ENCODE measurements at places on chromosomes 11 and 22.

GRCh38 chr11:116710001-116710674, 62.6 kb downstream of the BUD13 start:
- no peak for DNase-seq

DNA sequence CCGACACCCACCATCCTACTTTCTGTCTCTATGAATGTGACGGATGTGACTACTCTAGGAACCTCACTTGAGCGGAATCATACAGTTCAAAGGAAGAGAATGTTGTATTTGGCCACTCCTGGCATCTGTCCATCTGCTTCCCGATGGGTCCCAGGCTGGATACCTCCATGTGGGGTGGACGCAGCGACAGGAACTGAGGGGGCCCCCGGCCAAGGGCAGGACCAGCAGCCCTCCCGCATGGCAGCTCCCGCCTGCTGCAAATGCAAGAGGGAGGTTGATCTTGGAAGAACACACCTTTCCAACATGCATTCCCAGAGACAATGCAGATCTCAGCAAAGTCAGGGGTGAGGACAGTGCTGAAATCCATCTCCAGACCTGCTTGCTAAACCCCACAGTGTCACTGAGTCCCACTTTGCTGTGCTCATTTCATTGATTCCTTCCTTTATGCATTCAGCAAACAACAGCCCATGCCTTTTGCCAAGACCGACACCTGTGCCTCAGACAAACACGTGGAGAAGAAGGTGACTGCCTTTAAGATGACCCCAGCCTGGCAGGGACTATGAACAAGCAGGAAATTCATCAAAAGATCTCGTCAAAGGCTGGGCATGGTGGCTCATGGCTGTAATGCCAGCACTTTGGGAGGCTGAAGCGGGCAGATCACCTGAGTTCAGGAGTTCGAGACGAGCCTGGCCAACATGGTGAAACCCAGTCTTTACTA, 246.2 kb downstream of the CTTN start:
- DNase-seq, result no peak

DNA sequence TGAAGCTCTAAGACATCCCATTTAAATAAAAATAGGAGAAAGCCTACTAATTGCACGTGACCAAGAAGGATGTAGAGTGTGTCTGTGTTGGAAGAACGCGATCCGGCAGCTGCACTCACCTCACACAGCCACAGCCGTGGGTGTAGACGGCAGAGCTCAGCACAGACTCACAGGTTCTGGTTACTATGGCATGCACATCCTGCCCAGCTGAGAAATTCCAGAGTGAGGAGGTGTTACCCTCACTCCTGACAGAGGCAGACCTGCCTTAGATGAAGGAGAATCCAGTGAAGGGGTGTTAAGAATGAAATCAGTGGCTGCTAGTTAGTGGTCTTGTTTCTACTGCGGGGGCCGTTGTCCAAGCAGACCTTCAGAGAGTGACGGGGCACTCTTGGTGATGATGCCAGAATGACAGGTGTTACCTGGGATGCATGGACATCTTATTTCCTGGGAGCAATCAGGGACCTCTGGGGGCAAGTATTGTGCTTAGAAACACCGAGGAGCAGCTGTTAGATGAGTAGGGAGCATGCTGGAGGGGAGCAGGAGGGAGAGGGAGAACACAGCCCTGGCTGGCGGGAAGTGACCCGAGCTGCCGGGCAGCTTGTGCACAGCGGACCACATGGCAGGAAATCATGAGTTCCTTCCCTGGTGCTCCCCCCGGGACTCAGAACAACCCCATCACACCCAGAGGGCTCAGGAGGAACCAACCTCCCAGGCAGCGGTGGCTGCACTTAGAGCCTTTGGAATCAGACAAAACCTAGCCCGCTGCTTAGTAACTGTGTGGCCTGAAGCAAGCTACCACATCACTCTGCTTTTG, 12.3 kb downstream of the KCNJ5 start:
- no peak for DNase-seq

GRCh38 chr11:84157639-84158038, 871.5 kb upstream of the CCDC90B start:
- no peak for DNase-seq

GRCh38 chr22:26561756-26562417, 28.0 kb downstream of the TPST2 start:
- DNase-seq, result no peak

DNA sequence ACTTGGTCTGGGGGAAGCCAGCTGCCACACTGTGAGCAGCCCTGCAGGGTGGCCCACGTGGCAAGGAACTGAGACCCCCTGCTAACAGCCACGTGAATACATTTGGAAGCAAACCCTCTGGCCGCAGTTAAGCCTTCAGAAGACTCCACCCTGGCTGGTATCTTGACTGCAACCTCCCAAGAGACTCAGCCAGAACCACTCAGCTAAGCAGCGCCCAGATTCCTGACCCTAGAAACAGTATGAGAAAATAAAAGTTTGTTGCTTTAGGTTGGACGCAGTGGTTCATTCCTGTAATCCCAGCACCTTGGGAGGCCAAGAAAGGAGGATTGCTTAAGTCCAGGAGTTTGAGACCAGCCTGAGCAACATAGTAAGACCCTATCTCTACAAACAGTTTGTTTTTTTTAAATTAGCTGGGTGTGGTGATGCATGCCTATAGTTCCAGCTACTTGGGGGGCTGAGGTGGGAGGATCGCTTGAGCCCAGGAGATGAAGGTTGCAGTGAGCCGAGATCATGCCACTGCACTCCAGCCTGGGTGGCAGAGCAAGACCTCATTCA, 8.7 kb downstream of the ZMAT5 start:
- no peak for DNase-seq

DNA sequence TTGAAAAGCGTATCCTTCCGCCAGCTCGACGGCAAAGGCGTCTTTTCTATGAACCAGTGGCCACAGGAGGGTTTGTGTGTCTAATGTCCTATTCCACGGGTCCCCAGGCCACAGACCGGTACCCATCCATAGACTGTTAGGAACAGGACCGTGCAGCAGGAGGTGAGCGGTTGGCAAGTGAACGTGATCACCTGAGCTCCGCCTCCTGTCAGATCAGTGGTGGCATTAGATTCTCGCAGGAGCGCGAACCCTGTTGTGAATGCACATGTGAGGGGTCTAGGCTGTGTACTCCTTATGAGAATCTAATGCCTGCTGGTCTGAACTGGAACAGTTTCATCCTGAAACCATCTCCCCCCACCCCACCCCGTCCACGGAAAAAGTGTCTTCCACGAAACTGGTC, 62.7 kb upstream of the KCNQ1OT1 start:
- no peak for DNase-seq

GRCh38 chr11:42329929-42330565, 870.6 kb upstream of the LRRC4C start:
- no peak for DNase-seq

DNA sequence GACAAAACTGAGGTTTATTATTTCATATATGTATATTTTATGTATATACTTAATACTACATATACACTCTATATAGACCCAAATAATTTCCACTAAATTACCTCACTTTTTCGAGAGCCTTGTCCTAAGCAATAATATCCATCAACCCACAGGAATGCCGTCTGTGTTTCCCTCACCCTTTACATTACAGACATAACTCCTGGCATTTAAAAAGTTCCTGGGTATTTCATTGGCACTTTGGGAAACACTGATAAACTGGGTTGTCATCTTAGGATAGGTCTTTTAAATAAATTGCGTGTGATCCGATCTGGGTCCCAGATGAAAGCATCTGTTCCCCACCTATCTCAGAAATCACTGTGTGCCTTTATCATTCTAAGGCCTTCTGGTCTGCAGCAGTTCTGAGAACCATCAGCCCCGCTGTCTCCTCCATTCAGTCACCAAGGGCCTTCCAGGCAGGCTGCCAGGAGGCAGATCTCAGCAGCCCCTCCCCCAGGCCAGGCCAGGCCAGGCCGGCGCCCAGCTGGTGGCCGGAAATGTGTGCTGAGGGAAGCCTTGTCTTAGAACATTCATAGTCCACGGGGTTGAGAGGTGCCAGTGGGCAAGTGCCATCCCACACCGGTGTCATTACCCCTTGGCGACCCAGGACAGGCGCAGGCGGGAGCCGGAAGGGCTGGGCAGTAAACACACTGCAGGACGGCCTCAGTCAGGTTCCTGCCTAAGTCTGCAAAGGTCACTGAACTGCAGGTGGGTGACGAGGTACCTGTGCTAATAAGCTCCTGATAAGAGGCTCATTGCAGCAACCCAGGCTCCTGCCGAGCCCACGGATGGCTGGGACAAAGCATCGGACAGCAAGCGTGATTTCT, 3.3 kb downstream of the FGF19 start:
- DNase-seq, result no peak

DNA sequence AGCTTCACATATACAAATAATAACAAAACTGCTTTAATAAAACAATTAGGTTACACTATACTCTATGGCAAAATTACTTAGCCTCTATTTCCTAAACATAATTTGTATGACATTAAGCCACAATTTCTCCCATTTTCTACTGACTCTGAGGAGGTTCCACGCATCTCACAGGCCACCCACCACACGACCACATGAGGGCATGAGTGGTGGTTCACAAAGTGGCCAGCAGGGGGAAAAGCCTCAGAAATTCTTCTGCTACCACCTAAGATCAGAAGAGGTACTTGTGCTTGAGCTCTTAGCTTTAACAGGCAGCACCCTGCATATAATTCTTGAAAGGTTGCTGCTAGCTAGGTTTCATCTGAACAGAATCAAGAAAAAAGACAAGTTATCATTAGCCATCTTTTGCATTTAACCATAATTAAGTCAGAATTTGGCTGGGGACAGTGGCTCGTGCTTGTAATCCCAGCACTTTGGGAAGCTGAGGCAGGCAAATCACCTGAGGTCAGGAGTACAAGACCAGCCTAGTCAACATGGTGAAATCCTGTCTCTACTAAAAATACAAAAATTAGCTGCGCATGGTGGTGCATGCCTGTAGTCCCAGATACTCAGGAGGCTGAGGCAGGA, 7.7 kb downstream of the LPXN start:
- DNase-seq, result peak; percentile 68

DNA sequence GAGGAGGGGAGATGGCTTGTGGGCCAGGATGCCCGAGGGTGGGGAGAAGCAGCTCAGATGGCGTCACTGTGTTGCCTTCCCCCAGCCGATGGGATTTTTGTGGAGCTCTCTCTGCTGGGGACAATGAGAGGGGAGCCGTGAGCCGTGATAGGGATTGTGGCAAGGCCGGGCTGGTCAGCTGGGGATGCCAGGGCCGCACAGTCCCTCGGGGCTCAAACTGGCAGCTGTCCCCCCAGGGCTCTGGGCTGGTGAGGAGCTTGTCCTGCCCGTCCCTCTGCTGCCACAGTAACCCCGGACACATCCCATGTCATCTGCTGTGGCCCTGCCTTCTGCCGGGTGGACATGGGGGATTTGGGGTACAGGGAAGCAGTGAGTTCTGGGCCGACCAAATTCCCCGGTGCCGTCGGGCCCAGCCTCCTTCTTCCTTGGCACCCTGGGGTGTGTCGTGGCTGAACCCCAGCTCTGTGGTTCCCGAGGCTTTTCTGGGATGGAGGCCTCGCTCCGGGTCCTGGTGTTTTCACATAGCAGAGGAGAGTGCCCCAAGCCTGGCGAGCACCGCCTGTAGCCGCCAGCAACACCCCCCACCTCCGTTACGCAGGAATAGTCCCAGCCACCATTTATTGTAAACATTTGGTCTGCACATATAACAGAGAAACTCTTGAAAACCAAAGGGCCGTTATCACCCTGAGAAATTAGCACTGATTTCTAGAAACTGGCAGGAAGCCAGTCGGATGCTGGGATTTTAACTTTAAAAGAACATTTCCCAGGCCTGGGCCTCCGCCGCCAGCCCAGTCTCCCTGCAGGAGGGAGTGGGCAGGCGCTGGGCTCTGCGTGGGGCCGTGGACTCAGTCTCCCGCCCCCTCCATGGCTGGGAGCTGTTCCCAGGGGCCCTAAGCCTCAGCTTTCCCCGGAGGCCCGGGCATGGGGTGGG, 9.9 kb downstream of the BRSK2 start:
- DNase-seq, result no peak

- peak; percentile 79 for DNase-seq
Measured at GRCh38 chr11:65524741-65525545, at the start of gene SCYL1. SCYL1 (plus strand) TSS chr11:65525083; CDS start chr11:65525154, 71 bp downstream.

GRCh38 chr22:24744638-24745037, 29.9 kb downstream of the PIWIL3 start:
- no peak for DNase-seq

GRCh38 chr11:94731880-94732601, 36.1 kb upstream of the AMOTL1 start:
- DNase-seq, result no peak

GRCh38 chr22:29037340-29037932, 24.2 kb downstream of the C22orf31 start:
- DNase-seq, result no peak

GRCh38 chr11:10856689-10857458, 979 bp downstream of the ZBED5 start:
- DNase-seq, result no peak

- DNase-seq, result no peak
Measured at GRCh38 chr11:65226103-65226442, 35.7 kb upstream of the POLA2 start.

- DNase-seq, result no peak
Measured at GRCh38 chr11:116409238-116409637, 363.5 kb downstream of the BUD13 start.

Measured in activated T-cell treated with anti-CD3 and anti-CD28 coated beads for 1 hour (primary cell).